ENCODE measurements at places on chromosomes 5 and 9.

GRCh38 chr5:91787718-91788117 is 404.6 kb upstream of the ARRDC3 start:
- no peak for DNase-seq

DNA sequence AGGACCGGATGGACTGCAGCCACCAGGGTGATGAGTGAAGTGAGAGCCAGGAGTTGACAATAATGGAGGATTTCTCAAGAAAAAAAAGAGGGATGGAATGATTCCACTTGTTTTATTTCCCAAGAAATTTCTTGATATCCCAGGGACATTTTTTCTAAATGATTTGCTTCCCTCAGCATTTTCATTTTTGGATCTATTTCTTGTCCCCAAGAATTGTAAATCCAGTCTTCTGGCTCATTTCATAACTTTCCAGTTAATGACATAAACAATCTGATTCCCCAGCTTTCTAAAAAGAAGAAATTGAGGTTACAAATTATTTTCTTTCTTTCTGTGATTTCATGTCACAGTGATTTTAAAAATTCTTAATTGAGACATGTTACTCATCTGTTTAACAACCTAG is 446.5 kb downstream of the PRR16 start:
- DNase-seq = no peak

- DNase-seq = no peak
These were observed 74.5 kb upstream of the APC start for GRCh38 chr5:112663146-112663545.

DNA sequence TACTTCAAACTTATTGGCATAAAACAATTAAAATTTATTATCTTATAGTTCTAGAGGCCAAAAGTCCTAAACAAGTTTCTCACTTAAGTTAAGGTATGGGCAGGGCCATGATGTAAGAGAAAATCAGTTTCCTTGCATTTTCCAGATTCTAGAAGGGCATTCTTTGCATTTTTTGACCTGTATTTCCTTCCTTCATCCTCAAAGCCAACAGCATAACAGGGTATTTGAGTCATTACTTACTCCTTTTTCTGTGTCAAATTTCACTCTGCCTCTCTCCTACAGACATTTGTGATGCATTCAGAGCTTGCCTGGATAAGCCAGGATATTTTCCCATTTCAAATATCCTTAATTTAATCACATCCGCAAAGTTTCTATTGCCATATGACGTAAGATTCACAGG is 1499.0 kb downstream of the EFNA5 start:
- DNase-seq = no peak

DNA sequence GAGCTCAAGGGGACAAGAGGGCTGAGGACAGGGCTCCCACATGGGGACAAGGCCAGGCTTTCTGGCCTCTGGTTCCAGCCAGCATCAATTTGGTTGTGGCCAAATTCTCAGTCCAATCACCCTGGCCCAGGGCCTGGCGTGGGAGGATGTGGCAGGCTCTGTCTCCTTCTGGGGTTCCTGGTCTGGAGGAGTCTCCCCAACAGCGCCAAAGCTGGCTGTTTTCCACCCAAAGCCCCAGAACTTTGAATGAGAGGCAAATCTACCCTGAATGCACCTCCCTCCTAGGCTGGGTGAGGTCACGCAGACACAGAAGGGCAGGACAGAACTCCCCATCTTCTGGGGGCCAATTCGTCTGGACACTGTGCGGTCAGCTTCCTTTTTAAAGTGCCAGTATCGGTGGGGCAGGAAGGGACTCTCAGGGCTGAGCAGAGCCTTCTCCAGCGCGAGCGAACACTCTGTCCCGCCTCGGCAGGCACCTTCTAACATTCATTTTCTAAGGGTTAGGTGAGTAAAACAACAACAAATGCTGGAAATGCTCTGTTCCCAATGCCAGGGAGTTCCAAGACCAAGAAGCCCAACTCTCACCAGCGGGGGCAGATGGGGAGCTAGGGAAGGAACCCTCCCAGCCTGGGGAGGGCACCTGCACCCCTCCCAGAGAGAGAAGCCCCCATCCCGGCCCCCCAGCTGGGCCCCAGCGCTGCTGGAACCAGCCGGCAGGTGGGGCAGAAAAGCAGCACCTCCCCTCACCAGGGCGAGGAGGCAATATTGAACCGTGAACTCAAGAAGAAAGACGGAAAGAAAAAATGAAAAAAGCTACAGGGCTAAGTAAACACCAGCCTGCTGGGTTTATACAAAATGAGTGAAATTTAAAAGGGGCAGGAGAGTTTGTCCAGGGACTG is 3.7 kb upstream of the DPM2 start:
- DNase-seq = no peak

DNA sequence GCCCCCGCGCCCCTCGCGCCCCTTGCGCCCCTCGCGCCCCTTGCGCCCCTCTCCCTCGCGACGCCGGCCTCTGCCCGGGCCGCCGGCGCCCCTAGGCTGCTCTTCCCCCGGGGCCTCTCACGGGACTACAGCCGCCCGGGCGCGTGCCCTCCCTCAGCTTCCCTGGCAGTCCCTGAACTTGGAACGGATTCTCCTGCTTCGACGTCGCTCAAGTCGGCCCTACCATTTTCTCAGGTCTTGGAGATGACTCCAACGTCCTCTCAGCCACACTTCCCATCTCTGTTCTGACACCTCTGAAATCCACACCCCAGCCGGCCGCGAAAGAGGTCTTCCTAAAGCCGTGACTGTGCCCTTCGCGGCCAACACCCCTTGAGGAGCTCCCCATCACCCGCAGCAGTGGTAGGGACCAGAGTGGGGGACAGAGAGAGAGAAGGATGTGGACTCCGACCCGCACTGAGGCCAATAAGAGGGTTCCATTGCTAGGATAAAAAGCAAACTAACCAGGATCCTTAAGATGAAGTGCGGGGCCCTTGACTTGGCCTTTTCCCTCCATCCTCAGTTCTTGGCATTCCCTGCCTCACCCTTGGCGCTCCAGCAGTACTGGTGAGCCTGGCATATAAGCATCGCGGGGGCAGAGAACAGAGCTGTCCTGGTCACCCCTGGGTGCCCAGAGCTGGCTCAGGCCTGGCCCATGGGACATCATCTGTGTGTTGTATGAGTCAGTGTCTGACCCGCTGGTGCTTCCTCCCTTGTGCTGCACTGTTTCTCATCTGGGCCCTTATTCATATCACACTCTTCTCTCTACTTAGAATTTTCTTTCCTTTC is 38.6 kb upstream of the GARNL3 start:
- no peak for DNase-seq

- DNase-seq = no peak
These were observed 752 bp downstream of the CCNJL start for GRCh38 chr5:160311491-160312133.

- no peak for DNase-seq
These were observed 7.3 kb upstream of the IL4 start for GRCh38 chr5:132666310-132667123.

DNA sequence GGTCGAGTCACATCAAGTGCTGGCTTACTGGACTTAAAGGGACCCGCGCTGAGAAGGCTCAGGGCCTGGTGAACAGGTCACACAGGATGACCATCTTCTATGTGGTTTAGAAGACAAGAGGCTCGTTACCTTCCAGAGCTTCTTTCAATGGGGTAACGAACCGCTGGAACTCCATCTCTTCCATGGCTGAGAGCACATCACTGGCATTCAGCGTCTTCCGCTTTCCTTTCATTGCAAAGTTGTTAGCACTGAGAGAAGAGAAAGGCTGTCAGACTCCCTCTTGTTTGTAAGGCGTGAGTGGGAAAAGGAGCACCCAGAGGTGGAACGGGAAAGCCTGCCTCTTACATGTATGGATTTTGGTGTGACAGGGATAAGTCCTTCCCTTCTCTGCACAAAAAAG is 994 bp downstream of the POLE3 start:
- no peak for DNase-seq

DNA sequence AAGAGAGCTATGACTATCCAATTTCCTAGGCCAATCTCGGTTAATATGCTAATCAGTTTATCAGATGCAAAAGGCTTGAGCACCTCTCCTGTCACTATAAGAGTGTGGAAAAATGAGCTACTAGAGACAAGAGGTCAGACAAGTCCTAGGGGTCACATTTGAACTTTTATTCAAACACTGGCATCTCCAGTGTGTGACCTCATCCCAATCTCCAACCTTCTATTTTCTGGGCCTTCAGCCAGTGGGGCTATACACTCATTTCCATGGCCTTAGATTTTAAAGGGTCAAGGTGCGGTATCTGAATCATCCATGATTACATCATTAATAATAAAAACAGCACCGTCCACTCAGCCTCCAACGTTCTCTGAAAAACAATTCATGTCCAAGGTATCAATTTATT is 139.6 kb upstream of the LRRTM2 start:
- DNase-seq = no peak

DNA sequence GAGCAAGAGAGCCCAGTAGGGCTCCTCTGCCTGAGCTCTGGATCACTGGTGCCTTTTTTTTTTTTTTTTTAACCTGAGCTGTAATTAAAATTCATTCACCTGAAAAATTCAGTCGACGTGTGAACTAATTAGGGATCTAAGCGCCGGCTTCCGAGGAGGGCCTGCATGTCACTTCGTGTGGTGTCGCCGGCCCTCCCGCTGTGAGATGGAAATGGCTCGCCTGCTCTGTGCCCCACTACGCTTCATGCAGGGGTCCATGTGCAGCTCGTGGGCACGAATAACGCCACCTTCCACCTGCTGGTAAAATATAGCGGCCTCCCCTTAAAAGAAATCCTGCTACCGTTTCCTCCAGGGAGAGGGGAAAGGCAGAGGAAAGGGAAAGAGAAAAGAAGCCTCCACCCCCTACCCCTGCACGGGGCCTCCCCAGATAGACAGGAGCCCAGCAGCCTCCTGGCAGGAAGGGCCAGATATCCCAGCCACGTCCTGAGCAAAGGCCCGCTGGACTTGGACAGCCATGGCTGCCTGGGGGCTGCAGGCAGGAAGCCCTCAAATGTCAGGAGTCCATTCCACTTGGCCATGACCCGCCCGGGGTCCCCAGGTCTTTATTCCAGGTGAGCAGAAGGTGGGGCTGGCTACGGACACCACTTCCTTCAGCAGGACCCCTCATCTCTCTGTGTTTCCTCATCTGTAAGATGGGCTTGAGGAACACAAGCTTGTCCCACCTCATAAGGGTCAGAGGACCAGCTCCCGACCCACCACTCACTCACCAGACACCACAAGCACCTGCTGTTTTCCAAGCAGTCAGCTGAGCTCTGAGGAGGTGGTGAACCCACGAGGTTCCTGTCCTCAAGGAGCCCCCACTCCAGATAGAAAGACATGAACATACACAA is 38.2 kb upstream of the ZNF354A start:
- no peak for DNase-seq

- DNase-seq = no peak
These were observed 284.1 kb downstream of the NFIB start for GRCh38 chr9:14029806-14030374.

DNA sequence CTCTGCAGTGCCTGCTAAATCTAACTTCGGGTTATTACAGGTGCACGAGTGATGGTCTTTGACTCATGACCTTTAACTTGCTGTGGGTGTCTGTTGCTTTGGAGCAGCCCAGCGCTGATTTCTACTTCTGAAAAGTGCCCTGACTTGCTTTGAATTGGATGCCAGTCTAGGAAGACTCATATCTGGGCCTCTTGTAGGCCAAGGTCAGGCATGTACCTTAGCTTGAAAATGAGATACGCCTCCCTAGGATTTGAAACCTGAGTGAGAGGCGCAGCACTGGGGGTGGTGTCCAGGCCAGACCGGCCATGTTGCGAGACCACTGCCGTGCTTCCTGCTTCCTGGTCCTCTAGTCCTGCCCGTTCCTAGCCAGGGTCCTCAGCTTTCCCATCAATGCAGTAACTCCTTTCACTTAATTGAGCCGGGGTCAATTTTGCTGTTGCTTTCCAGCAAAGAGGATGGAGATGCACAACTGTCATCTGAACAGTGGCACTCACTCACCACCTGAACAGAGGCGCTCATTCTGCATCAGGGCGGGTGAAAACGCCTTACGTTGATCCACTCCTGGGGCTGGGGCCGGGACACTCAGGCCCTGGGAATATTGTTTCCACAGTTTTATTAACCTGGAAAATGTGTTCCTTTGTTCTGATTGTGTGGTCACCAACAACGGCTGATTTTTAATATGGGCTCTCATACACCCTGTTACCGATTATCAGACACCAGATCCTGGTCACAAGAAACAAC is 14.3 kb downstream of the PCAT7 start:
- no peak for DNase-seq

- DNase-seq = no peak
These were observed 196.9 kb upstream of the PANK3 start for GRCh38 chr5:168776070-168776469.

- no peak for DNase-seq
These were observed 43.5 kb downstream of the SH3PXD2B start for GRCh38 chr5:172410662-172411483.

DNA sequence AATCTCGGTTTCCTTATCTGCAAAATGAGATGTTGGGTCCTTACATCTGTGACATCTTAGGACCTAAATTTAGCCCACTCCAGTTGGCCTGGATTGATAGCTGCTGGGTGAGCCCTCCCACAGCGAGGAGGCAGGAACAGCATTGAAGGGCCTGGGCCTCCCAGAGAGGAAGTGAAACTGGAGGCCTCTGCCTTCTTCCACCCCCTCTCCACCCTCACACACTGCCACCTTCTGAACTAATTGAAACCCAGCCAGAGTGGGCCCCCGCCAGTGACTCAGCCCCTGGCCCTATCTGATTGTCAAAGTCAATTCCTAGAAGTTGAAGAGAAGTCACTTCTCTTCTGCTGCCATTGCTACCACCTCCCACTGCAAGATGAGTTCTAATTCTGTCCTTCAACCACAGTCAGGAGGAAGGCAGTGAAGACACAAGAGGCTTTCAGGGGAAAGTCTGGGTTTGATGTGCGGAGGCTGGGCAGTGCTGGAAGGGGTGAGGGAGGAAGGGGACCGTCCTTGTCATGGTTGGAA is 55.2 kb upstream of the NEK6 start:
- peak; percentile 51 for DNase-seq

DNA sequence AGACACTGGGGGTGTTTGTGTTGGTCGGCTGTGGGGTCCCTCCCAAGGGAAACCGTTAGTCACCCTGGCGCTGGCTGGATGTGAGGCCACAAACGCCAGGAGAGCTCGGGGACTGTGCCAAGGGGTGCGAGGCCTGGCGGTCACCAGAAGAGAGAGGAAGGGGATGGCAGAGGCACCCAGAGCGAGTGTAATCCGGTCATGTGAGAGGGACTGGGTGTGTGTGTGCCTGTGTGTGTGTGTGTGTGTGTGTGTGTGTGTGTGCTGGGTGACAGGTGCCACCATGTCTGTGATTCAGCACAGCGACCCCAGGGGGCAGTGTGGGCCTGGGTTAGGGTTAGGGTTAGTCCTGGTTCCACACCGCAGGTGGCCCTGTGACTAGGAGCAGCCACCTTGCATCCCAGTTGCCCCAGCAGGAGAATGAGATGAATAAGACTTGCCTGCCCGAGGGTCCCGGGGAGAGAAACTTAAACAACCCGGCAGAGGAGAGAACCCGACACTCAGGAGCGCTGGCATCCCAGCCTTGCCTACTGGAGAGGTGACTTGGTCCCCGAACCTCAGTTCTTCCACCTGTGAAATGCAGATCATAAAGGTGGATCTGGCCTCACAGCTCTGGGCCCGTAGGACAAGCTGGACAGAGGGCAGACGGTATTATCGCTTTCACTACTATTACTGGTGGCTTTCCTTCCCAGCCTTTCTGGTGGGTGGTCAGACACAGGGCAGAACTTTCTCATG is 1.4 kb upstream of the ADAMTSL2 start:
- peak; percentile 28 for DNase-seq

GRCh38 chr9:91060520-91061343 is 259.1 kb downstream of the SYK start:
- DNase-seq = no peak

All from stimulated activated CD8-positive, alpha-beta memory T cell treated with anti-CD3 and anti-CD28 coated beads, Interleukin-2, amount 100 ng/mL, for 1 hour (primary cell).